ENCODE measurements at places on chromosomes 13 and 19. TPM values are rescaled to one million over a fixed set of nuclear protein-coding genes. Genes with fewer than 3 reads are reported as not detected.

DNA sequence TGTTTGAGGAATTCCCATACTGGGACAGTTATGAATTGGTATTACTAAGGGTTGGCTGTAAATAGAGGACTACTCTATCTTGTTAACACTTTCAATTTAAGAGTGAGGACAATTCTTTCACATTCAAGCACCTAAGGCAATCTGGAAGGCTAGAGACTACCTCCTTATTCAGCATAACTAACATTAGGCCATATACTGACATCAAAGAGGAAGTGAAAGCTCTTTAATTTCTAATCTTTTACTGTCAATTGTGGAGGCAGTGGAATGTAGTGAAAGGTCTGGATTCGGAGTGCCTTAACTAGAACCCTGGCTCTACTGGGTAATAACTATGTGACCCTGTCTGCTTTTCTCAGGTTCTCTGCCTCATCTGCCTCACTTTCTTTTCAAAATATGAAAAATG lies 134.0 kb downstream of the UFM1 start:
- DNase-seq, result no peak
- no peaks in the 10 kb centered on the region for H3K27me3 ChIP-seq
- no peak overlapping the region for H3K4me3 ChIP-seq
- H3K27ac ChIP-seq, result no peak overlapping the region

- H3K4me3 ChIP-seq, result no peak overlapping the region
- H3K27me3 ChIP-seq, result no peaks in the 10 kb centered on the region
- no peaks in the 10 kb centered on the region for H3K36me3 ChIP-seq
- no peaks in the 10 kb centered on the region for H3K4me1 ChIP-seq
- no peak for DNase-seq
Measured at GRCh38 chr13:99312493-99312883, 5.3 kb upstream of the GPR183 start.

DNA sequence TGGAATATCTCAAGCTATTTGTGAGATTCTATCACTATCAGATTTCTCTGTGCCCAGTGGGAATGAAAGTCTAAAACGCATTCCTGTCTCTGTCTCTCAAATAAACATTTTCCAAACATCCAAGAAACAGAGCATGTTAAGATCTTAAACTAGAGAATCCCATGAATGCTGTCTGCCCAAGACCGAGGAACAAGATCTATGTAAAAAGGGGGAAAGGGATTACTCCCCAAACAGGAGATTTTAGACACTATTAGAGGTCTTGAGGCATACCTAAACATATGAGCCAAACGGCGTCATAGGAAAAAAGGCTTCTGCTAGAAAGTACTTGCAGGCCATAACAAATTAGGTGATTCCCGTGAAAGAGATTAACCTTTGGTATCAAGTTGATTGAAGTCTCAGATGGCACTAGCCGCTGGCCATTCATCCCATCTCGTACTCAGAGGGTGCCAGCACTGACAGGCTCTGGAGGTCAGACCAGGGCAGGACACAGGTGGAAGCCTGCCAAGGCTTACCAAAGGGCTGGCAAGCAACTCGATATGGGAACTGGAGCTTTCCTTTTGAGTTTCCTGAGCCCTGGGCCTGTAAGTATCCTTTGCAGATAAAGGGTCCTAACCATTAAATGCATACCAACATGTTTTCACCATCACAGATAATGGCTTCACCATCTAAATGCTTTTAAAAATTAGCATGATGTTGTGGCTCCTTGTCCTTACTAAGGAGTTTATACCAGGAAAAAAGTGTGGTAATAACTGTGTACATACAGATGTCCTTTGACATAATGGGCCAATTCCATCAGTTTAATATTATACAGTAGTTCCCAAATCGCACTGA lies 225.2 kb downstream of the FOXO1 start:
- no peaks in the 10 kb centered on the region for H3K27me3 ChIP-seq
- H3K4me1 ChIP-seq, result no peaks in the 10 kb centered on the region
- H3K4me3 ChIP-seq, result no peak overlapping the region
- peak overlapping the region; percentile 65 for H3K27ac ChIP-seq

The TUBA3C gene
- polyA plus RNA-seq, result not detected

The MISP3 gene
- polyA plus RNA-seq, result 32.0 TPM

The NEK5 gene
- polyA plus RNA-seq, result 0.39 TPM

The ZNF540 gene
- 5.4 TPM for polyA plus RNA-seq

The TMEM190 gene
- polyA plus RNA-seq, result not detected
